ENCODE measurements at places on chromosomes 7 and 10. TPM values are rescaled to one million over a fixed set of nuclear protein-coding genes. Genes with fewer than 3 reads are reported as not detected.

Gene ATXN7L1
- total RNA-seq, result 8.8 TPM

- H3K27me3 ChIP-seq, result peaks cover 18% of the 10 kb centered on the region
- H3K4me1 ChIP-seq, result no peaks in the 10 kb centered on the region
- H3K4me3 ChIP-seq, result no peak overlapping the region
- no peak for DNase-seq
Observed at GRCh38 chr10:30502266-30503060, 68.5 kb downstream of the MAP3K8 start.

Gene ATP6V0A4
- under 0.01 TPM for total RNA-seq

DNA sequence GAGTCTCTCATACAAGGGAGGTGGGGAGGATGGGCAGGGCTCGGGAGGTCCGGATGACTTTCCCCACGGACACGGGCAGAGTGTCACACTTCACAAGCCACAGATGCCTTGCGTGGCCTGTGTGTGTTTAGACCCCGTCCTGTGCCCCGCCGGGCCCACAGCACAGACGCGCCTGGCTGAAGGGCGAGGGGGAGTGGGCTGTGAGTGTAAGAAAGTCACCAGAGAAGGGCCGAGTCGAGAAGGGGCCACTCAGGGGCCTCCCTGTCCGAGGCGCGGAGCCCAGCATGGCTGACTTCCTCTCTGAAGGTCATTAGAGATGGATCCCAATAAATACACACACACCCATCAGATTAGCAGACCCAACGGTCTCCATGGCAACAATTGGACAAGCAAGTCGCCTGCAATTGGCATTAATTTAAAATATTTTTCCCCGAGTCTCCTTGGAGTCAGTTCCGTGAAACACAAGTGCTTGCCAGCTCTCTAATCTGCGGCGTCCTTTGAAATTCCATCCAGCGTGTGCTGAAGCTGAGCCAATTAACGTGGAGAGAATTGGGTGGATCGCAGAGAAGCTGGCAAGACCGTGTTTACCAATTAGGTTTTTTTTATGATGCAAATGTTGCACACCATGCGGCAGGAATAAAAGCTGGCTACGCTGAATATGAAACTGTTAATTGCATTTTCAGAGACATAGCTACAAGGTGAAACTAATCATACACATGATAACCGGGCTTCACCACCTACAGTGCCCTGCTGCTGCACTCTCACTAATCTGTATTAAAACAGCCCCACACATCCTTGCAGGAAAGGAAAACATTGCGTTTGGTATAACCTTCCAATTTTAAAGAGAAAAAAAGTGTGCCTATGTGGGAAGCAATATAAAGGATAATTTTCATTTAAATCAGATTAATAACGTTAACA lies 571.2 kb downstream of the PTPRN2 start:
- no peak overlapping the region for H3K27ac ChIP-seq
- H3K4me3 ChIP-seq, result no peak overlapping the region
- no peaks in the 10 kb centered on the region for H3K4me1 ChIP-seq
- no peak for DNase-seq
- H3K36me3 ChIP-seq, result no peaks in the 10 kb centered on the region
- no peaks in the 10 kb centered on the region for H3K27me3 ChIP-seq

Gene SEC61A2
- 13.8 TPM for total RNA-seq

DNA sequence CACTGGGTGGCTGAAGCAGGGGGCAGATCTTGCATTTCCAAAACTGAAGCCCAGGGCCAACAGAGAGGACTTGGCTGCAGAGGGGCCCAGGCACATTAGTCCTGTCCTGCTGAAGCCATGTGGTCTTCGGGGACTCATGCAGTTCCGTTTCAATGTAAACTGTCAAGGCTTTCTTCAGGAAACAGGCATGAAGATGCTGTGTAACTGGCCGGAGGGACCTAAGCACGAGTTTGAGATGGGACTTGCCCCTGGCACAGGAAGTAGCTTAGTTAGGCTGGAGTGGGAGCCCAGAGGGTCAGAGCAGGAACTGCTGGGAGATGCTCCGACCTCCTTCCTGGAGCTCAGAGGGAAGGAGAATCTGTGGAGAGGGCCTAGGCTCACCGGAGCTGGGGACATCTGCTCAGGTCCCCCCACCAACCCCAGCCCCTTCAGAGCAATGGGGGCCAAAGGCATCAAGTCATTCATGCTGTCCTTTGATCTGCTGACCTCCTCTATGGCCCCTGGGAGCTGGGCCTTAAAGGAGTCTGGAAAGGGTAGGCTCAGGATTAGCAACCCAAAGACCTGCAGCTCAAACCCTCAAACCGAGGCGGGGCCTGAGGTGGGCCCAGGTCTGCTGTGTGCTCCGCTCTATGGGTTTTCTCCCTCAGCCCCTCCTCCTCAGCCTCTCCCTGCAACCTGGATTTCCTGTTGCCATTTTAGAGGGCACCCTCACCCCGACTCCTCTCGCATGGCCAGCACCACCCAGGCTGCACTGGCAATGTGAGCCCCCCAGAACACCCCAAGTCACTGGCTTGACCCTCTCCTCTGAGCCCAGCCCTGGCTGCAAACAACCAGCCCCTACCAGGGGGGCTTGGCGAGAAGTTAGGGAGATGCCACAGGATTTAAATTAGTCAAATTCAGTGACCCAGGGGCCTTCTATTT lies 4.4 kb upstream of the MNX1 start:
- H3K4me1 ChIP-seq, result no peaks in the 10 kb centered on the region
- no peaks in the 10 kb centered on the region for H3K36me3 ChIP-seq
- peak; percentile 67 for DNase-seq
- H3K27me3 ChIP-seq, result peaks cover 98% of the 10 kb centered on the region
- no peak overlapping the region for H3K4me3 ChIP-seq

Measured in osteoblast (primary cell).